ENCODE measurements at places on chromosomes 3 and 15.

GRCh38 chr15:71811752-71812735 is 1.7 kb downstream of the NR2E3 start:
- no peak for DNase-seq

- no peak for DNase-seq
Measured at GRCh38 chr3:115999001-115999585, 375.8 kb downstream of the GAP43 start.

DNA sequence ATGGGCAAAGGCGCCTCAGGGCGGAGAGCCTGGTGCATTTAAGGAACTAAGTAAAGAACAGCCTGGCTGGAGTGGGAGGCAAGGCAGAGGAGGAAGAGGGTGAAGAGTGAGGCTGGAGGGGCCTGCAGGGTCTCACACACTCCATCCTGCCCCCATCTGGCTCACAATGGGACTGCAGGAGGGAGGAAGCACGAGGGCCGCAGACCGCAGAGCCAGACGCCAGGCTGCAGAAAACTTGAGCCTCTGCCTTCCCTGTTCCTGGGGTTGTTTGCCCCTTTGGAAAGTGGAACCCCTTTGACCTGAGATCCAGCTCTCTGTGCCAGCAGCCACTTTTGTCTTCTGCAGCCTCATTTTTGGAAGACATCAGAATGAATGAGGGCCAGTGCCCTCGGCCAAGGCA is 138.0 kb downstream of the SRGAP3 start:
- DNase-seq: no peak

- DNase-seq: no peak
Measured at GRCh38 chr3:171295484-171296373, 164.5 kb downstream of the TNIK start.

GRCh38 chr15:81069356-81069755 is 64.7 kb upstream of the CFAP161 start:
- DNase-seq: no peak

- no peak for DNase-seq
Measured at GRCh38 chr3:161149529-161149928, 44.4 kb upstream of the B3GALNT1 start.

GRCh38 chr3:25679642-25680302 is 15.1 kb upstream of the TOP2B start:
- DNase-seq: no peak

GRCh38 chr3:12999147-13000140 is 73.8 kb downstream of the IQSEC1 start:
- no peak for DNase-seq

- DNase-seq: no peak
Measured at GRCh38 chr3:9779075-9779593, 9.4 kb upstream of the CAMK1 start.

DNA sequence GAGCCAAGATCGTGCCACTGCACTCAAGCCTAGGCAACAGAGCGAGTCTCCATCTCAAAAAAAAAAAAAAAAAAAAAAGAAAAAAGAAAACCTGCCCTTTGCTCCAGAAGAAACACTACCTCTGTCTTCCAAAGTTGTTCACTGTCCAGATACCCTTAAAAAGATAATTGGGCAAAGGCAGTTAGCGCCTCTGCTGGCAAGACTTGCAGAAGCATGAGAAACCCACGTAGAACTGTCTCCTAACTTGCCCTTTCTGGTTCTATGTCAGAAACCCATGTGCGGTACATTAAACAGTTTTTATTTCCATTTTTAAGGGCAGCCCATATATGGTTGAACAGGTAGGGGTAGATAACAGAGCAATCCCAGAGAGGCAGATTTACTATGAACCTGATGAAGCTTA is 1026.4 kb downstream of the ROBO2 start:
- DNase-seq: no peak

DNA sequence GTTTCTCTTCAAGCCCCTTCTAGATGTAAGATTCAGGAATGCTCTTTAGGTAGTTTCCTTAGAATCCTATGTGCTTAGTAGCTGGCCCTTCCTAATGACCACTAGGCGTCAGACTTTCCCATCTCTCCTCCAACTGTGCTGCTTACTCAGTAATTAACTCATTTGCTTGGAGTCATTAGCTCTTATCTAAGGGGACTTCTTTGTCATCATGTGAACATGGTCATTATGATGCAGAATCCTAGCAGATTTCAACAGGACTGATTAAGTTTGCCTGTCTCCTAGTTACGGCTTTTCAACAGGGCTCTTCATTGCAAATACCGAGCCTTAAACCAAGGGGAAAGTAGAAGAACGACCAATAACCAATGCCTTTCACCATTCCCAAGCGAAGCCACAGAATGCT is 46.4 kb downstream of the GJD2 start:
- no peak for DNase-seq

- DNase-seq: no peak
Measured at GRCh38 chr3:126269354-126269753, 87.9 kb downstream of the KLF15 start.

DNA sequence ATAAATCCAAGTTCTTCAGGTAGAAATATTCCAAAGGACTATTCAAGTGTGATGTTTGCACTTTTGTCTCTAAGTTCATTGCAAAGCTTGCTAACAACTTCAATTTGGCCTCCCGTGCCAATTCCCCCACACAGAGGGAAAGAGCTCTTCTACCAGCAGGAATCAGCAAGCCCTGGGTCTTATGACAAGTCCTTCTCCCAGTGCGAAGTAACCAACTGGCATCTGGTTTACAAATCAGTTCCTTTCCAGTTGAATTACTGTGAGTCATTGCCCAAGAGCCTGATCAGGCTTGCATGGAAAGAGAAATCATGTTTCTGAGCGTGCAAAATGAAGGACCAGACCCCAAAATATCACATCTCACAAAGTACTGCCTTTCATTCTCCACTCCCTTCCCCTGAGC is 62.7 kb upstream of the SLCO3A1 start:
- DNase-seq: no peak

- no peak for DNase-seq
Measured at GRCh38 chr3:56711344-56711743, 28.3 kb upstream of the TASOR start.

- DNase-seq: no peak
Measured at GRCh38 chr15:101458158-101458900, 31.2 kb downstream of the PCSK6 start.

- no peak for DNase-seq
Measured at GRCh38 chr15:52021892-52022540, 3.0 kb downstream of the MAPK6 start.

- DNase-seq: no peak
Measured at GRCh38 chr3:127534564-127534963, 56.0 kb downstream of the TPRA1 start.

All from cortex of kidney (tissue), 1 donor.